KG1 (cell line): ENCODE measurements at places on chromosomes 16 and 17.

- DNase-seq: no peak
These were observed 15.9 kb upstream of the SLC12A3 start for GRCh38 chr16:56848955-56849689.

DNA sequence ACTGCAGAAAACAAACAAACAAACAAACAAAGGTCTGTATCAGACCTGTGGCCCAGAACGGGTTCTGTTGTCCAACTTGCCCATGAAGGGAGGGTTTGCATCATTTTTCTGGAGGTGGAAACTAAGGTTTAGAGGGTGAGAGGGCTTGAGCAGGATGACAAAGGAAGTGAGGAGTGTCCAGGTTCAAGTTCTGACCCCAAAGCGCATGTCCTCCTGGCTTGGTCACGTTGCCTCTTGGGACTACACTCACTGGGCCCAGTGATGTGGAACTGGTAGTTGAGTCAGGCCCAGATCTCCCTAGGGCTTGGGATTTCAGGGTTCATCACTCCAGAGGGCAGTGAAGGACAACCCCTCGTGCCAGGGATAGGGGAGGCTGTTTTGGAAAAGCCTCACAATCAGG, 1.8 kb downstream of the SREBF1 start:
- DNase-seq: no peak

GRCh38 chr16:86883583-86884389, 305.4 kb downstream of the FOXL1 start:
- no peak for DNase-seq

GRCh38 chr16:58417600-58417999, 25.3 kb downstream of the GINS3 start:
- DNase-seq: no peak

GRCh38 chr16:10228779-10229178, 46.6 kb upstream of the GRIN2A start:
- DNase-seq: no peak

DNA sequence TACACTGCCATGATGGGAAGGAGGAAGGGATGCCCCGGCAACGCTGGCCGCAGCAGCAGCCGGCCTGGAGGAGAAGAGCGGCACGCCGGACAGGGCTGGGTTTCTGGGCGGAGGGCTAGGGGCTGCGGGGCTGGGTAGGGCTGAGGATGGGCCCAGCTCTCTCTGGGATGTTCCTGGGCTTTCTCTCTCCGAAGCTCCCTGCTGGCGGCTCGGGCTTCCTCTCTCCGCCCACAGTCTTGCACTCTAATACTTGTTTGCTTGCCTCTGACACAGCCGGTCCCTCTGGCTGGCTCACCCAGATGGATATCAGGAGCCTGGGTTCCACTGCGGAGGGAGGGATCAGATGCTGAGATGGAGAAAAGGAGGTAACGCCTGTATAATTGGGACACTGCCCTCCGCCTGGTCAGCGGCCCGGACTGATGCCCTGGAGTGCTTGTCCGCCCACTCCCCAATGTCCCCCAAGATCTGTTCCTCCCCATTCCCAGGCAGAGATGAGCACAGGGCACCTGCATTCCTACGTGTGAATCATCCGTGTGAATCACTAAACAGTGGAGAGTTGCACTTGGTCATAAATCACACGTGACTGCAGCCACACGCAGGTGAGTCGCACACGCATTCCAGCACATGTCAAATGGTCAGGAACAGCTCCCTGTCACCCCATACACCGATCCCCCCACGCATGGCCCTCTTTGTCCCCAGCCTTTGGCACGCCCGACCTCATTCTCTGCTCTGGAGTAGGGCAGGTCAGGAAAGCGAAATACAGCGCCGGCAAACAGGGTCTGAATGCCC, at the start of gene ALOXE3:
TSS of gene ALOXE3 (minus strand) at position 535 of the 789 bp plus-strand sequence. CDS start at position 11, 524 bp downstream.
- no peak for DNase-seq

DNA sequence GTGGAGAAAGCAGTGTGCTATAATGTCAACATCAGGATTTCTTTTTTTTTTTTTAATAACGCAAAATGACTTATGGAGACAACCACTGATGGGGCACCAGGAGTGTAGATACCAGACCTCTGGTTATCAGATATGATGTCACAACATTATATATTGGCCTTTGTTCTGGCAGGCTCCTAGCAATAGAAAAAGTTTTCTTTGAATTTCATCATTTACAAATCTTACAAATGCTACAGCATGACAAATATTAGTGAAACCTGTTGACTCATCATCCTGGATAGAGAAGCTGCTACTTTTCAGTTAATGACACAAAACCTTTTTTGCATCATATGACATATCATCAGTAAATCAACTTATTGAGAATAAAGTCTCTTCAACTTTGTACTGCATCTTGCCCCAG, 6.1 kb downstream of the THUMPD1 start:
- no peak for DNase-seq

DNA sequence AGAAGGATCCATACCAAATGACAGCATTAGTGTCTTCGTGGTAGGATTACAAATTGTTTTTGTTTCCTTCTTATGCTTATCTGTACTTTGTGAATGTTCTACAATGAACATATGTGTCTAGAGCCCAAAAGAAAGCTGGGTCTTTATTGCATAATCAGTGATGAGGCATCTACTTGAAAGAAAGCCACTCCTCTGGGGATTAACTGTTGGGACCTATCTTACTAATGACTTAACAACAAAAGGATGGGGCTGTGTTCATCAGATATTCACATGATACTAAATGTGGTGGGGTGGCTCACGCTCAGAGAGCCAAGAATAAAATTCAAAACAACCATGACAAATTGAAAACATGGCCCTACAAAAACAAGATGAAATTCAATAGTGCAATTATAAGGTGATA, 160.2 kb downstream of the RGS9 start:
- no peak for DNase-seq

DNA sequence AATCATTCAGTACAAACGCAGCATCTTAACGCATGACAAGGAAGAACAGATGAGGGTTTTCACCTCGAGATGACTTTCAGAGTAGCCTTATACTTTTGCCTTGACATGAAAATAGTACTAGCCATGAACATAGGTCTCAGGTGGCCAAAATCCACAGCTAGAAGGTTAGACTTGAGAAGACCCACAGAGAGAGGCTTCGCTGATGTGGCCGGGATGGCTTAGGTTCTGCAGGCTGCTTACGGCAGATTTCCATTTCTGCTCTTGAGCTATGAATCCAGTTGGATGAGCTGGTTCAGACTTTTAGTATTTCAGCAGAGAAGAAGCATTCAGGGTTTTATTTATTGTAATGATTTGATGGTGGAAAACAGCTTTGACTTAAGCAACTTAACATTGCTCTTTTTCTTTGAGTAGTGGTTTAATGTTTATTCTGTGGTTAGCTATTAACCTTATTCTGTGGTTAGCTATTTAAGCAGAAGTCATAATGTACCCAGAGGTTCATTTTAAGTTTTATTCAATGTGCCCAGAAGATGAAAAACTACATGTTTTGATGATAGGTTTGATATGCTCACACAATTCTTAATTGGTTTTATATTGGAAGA, 7.6 kb downstream of the KRT24 start:
- DNase-seq: no peak

DNA sequence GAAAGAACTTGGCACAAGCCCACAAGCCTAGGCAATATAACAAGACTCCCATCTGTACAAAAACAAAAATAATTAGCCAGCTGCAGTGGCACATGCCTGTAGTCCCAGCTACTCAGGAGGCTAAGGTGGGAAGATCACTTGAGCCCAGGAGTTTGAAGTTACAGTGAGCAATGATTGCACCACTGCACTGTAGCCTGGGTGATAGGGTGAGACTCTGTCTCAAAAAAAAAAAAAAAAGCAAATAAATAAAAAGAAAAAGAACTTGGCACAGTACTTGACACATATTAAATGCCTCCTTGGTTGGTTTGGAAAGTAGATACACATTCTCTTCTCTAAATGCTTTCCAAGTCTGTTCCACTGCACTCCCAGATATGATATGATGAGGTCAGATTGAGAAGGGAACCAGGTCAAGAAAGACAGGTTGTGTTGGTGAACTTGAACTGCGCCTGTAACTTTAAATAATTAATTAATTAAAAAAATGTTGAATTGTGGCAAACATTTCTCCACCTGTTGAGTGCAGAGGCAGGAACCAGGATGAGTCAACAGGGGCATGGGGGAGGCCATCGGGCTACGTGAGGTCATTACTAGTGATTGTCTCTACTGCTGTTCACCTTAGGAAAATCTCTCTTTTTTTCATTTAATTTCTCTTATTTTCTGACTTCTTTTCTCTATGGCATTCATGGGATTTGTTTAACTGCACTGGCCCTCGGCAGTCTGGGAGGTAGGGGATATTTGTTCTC, 25.9 kb upstream of the EFCAB13 start:
- no peak for DNase-seq

GRCh38 chr16:51355195-51355594, 204.1 kb upstream of the SALL1 start:
- DNase-seq: no peak
